ENCODE measurements at places on chromosomes 12 and 14.

DNA sequence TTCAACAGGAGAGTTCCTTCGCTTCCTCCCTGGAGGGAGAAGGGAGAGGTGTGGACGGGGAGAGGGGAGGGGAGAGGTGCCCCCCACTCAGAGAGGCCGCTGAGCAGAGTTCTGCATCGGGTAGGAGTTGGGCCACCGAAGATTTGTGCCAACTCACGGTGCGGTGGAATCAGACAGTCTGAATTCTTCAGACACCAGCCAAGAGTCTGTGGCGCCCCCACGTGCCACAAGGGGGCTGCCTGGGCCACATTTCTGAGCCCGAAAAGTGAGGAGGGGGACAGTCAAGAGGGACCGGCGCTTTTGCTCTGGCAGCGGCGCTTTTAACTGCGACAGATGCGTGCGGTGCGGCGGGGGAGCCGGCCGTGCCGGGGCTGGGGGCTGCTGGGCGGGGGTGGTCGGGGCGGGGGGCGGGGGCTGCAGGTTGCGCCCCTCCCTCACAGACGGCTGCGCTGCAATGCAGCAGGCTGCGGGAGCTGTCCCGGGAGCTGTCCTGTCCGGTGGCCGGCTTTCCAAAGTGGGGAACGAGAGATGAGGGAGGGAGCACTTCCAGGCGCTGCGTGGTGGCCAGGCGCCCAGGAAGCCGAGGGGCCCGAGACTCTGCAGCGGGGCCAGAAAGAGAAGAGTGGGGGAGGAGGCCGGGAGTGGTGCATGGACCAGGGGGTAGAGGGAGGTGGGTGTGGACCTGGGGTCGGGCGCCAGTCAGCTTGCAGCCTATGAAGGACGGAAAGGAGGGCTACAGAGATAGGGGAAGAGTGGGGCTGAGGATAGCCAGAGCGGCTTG, 975 bp upstream of the RTL1 start:
- no peak for DNase-seq

DNA sequence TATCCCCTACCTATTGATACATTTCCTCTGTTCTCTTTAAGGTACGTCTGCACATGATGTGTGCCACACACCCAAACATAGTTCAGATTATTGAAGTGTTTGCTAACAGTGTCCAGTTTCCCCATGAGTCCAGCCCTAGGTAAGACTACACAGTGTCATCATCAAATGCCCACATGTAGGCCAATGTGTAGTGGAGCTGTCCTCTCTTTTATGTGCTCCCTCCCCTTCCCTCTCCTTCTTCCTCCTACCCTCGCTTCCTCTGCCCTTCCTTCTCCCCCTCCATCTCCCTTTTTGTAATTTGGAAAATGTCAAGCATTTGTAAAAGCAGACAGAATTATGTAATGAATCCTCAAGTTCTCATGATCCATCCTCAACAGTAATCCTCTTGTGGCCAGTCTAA, 25.5 kb downstream of the MAPKAPK5 start:
- DNase-seq: no peak

DNA sequence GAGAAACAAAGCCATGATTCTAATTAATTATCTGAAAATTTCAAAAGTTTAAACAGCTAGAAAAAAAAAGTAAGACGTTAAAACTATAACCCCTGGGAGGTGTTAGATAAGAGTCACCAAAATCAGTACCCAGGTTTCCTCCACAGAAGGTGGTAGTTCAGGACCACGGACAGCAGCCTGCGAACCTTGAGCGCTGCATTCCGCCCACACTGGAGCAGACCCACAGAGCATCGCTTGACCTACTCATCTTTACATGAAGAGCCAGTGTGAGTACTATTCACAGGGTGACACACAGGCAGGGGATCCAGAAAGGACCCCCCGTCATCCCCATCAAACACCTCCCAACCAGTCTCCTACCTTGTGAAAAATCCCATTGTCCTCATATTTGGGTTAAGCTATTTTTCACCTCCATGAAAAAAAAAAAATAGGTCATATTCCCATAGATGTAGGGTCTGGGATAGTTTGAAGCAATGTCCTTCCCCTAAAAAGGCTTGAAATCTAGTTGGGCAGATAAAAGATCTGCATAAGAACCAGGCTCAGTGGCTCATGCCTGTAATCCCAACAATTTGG, 8.8 kb upstream of the CHGA start:
- no peak for DNase-seq

DNA sequence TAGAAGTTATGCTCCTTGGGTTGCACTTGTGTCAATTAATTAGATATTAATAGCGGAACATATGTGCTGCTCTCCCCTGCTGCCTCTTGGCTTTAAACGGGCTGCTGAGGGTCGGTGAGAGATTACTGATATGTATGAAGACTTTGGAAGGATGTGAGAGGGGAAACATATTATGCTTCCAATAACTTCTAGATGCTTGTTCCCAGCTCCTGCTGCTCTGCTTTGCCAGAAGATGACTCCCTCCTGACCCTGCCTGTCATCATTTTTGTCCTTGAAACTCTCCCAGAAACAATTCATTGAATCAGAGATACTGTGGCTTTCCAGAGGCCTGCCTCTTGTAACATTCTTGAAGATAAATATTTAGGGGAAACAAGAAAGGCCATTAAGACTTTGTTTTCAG, 300.1 kb upstream of the STXBP6 start:
- no peak for DNase-seq

- no peak for DNase-seq
Measured at GRCh38 chr12:52918784-52919183, 13.9 kb upstream of the KRT8 start.

DNA sequence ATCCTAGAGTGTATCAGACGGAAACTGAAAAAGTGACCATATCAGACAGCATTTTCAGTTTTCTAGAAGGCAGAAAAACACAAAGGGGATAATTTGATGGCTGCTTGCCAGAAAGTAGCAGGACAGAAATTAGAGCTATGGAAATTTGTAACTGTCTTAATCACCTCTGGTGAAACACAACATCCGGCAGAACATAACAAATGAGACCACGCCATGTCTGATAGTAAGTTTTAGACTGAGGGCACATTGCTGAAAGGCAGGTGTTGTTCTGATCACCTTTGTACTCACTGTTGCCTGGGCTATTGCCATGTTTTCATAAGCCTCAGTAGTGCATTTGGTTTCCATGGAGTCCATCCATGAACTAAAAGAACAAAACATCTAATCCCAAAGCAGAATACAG, 290.3 kb downstream of the PAWR start:
- no peak for DNase-seq

DNA sequence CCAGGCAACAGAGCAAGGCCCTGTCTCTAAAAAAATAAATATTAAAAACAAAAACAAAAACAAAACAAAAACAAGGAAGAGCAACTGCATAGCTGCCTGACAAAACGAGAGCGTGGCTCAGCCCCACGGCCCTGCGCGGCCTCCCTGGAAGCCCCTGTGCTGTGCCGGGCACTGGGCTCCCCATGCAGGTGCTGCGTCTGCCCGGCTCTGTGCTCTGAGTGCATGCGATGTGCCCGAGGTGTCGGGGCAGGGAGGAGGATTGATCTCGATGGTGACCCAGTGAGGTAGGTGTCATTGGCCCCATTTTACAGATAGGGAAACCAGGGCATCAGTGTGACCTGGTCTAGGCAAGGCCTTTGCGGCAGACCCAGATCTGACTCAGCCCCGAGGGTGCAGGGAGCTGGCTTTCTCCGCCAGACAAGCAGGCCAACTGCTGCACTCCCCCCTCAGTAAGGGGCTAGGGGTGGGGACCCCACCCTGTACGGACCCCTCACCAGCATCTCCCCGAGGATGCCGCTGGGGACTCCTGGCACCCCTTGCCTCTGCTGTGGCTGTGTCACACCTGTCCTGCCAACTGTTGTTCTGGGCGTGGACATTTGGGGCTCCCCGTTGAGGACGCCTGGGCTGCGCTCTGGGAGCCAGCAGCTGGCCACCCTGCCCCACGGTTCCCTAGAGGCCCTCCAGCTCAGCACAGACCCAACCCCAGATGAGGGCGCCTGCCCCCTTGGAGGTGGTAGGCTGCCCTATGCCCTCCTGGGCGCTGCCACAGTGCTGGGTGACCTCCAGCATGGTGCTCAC, 15.3 kb downstream of the GPR132 start:
- no peak for DNase-seq

GRCh38 chr14:37592482-37593408, 2.3 kb downstream of the FOXA1 start:
- no peak for DNase-seq

GRCh38 chr14:66993512-66993911, 195.7 kb upstream of the GARIN2 start:
- DNase-seq: no peak

DNA sequence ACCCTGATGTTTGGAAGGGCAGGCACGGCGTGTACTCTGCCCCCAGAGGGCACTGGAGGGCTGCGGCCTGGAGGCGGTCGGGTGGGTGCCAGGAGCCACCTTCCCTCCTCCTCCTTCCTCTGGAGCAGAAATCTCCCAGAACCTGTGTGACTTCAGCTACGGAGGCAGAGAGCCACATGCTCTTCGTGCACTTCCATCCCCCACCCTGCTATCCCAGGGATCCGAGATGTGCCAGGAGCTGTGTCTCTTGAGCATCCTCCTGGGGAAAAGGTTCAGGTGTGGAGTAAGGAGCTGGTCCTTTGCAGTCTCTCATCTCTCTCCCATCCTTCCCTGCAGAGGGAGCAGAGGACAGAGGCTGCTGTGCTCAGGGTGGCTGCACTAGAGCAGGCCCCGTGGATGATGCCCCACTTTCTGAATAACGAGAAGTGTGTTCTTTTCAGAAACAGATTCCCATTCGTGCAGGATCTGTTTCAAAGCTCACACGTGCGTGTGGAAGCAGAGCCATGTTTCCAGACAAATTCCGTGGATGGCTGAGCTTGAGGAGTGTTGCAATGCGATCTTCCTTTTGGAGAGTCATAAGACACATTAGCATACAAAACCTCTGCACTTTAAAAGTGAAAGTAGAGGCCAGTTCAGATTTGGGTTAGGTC, 162.9 kb downstream of the ADGRD1 start:
- DNase-seq: no peak

DNA sequence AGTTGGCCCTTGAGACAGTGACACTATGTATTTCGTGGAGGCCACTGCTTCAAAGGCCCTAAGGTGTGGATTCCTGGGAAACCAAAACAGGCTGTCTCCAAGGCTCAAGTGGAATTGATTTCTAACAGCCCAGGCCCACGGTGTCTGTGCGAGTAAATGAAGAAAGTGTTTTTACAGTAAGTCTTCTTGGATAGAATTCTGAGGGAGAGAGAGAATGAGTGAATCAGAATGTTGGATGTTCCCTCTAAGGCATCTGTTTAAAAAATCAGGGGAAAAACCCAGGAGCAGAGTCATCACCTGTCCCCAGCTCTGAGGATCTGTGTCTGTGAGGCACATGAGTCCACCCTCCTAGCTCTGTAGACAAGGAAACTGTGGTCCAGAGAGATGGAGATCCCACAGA, 22.3 kb upstream of the BDKRB1 start:
- DNase-seq: no peak

GRCh38 chr14:91409928-91410718, 7.5 kb downstream of the CCDC88C start:
- DNase-seq: no peak

DNA sequence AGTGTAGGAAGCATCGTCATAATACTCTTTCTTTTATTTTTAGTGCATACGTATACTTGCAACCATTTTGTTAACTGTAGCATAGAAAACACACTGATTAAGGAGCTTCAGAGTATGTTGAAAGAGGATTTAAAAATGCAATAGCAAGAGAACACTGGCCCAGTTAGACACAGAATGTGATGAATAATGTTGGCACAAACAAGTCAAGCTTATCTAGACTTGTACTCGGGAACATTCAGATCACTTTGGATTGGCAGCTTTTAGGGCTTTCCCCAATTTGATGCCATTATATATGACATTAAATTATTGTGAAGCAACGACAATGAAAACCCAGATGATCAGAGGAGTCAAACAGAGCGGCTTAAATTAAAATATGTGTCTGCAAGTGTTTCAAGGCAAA, 468.1 kb downstream of the PRKD1 start:
- no peak for DNase-seq

DNA sequence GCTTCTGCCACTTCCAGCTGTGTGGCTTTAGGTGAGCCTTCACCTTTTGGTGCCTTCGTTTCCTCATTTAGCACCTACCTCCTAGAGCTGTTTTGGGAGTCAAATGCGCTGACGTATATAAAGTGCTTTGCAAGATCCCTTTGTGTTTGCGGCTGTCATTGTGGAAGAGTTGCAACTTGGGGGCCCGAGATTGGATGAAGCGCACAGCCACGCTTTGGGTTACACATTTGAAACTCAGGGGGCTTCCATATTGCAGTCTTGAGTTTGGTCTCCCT, 636 bp upstream of the ARL6IP4 start:
- no peak for DNase-seq

GRCh38 chr12:84073401-84073800, 839.2 kb downstream of the SLC6A15 start:
- DNase-seq: no peak

GRCh38 chr12:70255311-70255710, 12.1 kb downstream of the CNOT2 start:
- no peak for DNase-seq

- DNase-seq: no peak
Measured at GRCh38 chr12:86389949-86390348, 133.8 kb upstream of the MGAT4C start.
